ENCODE measurements at places on chromosomes 1 and 21.

DNA sequence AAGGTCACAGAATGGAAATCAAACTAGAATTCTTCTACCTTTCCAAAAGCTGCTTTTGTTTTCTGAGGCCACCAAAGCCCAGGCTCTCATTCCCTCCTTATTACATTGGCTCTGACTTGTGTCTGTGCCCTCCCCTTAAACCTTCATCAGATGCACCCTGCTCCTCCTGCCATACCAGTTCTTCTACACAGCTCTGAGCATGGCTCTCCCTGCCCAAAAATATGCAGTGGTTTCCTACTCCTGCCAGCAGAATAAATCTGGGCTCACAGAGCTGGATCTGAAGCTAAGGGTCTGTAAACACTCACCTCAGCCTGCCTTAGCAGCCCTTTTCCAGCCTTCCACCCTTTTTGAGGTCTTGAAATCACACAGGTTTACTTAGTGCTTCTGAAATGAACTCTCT, 55.0 kb downstream of the TTC3 start:
- no peak for DNase-seq

GRCh38 chr1:106746448-106747085, 309.9 kb upstream of the PRMT6 start:
- no peak for DNase-seq

DNA sequence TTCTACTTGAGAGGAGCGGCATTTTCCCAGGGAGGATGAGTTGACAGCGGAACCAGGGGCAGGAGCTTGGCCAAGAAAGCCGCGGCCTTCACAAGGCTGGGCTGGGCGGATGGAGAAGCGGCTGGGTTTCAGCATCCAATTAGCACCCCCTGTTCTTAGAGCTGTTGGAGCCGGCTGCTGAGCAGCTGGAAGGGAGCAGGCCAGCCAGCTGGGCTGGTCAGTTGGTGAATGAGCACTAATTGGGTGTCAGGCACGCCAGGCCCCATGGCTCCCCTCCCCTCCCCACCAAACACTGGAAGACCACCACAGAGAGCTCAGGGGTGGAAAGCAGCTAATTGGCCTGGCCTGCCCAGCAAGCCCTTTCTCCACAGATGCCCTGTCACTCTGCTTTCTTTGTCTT, 245.6 kb downstream of the RRAGC start:
- no peak for DNase-seq

GRCh38 chr1:36965275-36966159, 68.8 kb downstream of the GRIK3 start:
- no peak for DNase-seq
